ENCODE measurements at places on chromosomes 2 and 18. TPM values are rescaled to one million over a fixed set of nuclear protein-coding genes. Genes with fewer than 3 reads are reported as not detected.

GRCh38 chr2:177118636-177119035, 94.0 kb upstream of the HNRNPA3 start:
- no peak for DNase-seq

DNA sequence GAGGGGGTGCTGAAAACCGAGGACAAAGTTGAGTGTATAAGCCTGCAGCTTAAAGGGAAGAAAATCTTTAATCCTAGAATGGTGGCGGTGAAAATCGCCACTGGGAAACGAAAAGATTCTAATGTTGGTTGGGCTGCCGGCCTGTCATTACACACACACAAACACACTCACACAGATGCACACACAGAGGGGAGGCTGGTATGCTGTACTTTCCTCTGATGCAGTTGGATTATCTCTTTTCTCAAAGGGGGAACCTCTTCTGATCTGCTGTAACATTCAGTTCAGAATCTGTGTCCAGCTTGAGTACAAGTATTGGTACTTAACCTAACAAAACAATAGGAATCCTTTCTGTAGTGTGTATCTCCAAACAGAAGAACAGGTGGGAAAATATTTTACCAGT, 39.0 kb downstream of the ANXA4 start:
- no peak for DNase-seq

GRCh38 chr2:211994806-211995205, 543.8 kb downstream of the ERBB4 start:
- DNase-seq: no peak

- DNase-seq: no peak
Observed at GRCh38 chr2:217392930-217393584, 533.2 kb upstream of the TNP1 start.

DNA sequence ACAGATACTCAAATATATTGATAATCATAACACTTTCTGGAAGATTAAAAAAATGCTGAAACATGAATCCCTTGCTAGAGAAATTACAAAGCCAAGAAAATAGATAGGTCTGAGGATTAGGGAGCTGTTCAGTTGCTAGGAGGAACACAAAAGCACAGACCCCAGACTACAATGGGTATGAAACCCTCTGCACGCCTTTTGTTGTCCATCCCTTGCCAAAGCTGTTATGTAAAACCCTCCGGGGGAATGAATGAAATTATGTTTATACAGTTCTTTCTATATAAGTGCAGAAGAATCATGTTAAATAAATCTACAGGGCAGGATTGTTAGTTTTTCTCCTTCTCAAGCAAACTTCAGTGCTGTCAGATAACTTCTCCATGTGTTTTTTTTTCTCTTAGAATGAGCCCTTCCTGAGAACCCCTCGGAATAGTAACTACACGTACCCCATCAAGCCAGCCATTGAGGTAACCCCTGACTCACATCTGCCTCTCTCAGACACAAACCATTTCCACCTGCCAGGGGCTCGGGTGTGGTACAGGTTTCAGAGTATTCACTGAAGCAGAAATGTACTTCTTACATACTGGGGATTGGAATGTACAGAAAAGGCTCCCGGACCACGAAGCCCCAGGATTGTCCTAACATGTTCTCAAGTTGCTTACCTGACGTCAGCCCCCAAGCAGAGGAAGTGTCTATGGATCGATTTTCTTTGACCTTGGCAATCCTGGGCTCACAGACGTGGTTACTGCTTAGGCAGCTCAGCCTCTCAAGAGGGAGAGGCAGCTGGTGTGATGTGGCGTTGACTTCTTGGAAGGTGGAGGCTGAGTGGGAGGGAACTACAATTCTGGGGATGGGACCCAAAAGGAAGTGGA, 118.0 kb downstream of the PLB1 start:
- no peak for DNase-seq

DNA sequence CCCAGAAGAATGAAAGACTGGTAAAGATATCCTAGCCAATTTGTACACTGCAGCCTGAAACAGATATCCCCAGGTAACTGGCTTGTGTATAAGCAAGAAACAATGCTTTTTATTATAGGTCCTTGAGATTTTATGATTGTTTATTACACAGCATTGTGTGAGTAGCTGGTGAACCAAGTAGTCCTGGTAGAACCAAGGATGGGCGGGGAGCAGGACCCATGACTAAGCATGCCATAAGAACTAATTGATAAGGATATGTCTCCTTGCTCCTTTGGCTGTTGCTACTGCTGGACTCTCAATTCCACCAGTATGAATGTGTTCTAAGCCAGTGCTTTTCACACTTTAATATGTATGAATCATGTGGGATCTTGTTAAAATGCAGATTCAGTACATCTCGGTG, 12.3 kb upstream of the ALMS1 start:
- DNase-seq: no peak

DNA sequence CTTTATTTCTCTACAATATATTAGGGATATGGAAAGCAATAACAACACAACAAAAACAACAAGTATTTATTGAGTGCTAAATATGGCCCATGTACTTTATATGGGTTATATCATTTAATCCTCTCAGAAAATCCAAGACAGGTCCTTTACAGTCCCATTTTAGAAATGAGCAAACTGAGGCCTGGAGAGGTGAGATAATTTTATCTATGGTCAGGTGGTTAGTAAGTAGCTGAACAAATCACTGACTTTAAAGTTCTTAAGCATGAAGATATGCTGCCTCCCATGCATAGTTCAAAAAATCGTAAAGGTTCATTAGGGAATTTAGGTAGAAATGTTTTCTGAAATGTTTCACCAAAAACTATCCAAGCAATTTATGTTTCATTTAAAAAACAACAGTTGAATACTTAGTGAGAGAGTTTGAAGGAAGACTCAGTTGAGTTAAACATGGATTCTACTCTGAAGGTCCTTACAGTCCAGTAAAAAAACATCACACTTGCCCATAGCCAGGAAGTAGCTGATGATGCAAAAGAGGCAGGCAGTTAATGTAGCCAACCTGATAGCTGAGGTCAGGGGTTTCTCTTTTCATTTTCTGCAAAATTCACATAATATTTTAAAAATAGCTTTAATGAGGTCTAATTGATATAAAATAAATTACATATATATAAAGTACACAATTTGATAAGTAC, 7.6 kb upstream of the NFE2L2 start:
- DNase-seq: no peak

GRCh38 chr18:55448420-55448819, 139.6 kb downstream of the TCF4 start:
- no peak for DNase-seq

- peak; percentile 14 for DNase-seq
Observed at GRCh38 chr18:27213123-27213717, 28.1 kb upstream of the CHST9 start.

- DNase-seq: no peak
Observed at GRCh38 chr2:120423167-120423943, 77.4 kb downstream of the INHBB start.

GRCh38 chr2:217142649-217143266, 282.9 kb upstream of the TNP1 start:
- DNase-seq: peak; percentile 25

- no peak for DNase-seq
Observed at GRCh38 chr18:8504424-8504823, 104.8 kb upstream of the RAB12 start.

GRCh38 chr18:26473672-26474071, 74.7 kb downstream of the KCTD1 start:
- DNase-seq: no peak

GRCh38 chr2:159497847-159498246, 118.5 kb downstream of the BAZ2B start:
- DNase-seq: no peak

- DNase-seq: peak; percentile 19
Observed at GRCh38 chr2:49616800-49617199, 462.5 kb upstream of the FSHR start.

DNA sequence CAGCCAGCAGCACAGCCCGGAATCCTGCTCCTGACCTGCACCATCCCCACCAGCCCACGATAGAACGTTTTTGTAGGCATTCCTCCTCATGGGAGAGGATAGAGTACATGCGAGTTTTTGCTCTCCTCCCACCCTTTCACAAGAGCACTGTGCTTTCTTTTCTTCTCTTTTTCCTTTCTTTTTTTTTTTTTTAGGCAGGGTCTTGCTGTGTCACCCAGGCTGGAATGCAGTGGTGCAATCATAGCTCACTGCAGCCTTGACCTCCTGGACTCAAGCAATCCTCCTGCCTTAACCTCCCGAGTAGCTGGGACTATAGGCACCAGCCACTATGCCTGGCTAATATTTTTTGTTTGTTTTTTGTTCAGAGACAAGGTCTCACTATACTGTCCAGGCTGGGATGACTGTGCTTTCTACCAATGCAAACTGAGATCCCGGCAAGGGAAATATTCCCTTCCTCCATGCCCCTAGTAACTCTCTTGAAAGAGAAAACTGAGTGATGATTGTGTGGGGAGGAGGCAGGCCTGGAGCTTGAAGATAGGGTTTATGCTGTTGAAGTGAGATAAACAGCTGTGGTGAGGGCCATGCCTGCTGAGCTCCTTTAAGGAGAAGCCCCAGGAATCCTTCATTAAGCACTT, 82.6 kb upstream of the TXNDC2 start:
- DNase-seq: no peak

DNA sequence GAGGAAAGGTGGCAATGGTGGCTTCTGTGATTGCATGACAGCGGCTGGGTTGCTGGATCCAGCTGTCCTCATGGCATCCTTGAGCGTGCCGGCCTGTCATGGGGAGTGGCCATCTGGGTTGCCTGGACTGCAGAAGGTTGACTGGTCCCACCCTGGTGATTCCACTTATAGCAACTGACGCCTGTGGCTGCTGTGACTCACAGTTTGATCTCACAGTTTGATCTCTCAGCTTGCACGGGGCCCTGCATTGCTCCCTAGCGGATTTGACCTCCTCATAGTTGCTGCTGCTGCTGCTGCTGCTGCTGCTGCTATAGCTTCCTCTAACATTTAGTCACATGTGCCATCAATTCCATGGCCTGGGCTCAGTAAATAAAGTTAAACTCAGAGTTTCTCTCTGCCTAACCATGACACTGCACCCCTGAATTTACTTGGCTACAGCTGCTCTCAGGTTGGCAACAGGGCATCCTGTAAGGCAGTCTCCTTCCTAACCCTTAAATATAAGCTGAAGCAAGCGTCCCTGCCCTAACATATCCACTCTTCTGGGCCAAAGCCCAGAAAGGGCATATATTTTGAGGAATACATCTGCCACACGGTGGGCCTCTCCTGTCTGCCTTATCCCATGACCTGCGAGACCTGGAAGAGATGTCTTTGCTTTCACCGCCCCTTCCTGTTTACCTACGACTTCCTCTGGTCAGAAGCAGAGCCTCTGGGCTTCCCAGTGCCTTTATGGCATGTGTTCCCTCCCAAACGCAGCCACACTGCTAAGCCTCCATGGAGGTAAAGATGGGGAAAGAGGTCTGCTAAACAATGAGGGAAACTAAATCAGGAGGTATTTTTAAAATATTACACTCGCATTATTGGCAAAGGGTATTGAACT, 37.8 kb upstream of the CCDC150 start:
- peak; percentile 15 for DNase-seq

DNA sequence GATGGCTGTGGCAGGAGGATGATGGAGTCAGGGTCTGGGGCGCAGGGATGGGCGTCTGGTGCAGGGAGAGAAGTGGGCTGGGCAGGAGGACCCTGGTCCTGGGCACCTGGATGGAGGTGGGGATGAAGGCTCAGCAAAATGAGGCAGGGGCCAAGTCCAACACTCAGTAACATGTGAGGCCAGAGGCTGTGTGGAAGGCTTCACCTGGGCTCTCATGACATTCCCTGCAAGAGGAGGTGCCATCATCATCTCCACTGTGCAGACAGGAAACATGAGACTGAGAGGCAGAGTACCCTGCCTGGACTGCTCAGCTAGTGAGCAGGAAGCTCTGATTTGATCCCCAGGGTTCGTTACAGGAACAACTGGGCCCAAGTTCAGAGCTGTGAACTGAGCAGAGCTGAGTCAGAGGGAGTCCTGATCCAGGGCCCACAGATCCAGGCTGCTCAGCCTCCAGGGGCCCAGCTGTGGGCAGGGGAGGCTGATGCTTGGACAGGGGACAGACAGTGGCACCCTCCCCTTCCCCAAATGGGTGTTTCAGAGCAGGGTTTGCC, 36.9 kb downstream of the HJURP start:
- no peak for DNase-seq

GRCh38 chr2:61443342-61444041, 27.4 kb downstream of the USP34 start:
- no peak for DNase-seq

DNA sequence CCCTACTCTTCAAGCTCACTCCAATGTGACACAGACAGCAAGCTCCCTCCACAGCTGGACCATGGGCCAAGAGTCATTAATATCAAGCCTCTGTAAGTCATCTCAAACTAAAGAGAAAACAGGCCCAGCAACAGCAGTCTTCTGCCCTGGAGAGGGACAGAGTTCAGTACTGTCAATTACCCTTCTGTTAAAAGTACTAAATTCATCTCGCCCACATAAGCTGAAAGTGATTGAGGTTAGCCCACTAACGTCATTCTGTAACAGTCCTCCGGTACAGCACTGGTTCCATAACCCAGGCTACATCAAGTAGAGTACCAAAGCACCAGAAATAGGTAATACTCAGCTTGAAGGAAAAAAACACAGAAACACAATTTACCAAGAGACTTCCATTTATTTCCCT, 25.9 kb downstream of the THADA start:
- no peak for DNase-seq

GRCh38 chr2:236866542-236867340, 218.9 kb upstream of the COPS8 start:
- DNase-seq: no peak

DNA sequence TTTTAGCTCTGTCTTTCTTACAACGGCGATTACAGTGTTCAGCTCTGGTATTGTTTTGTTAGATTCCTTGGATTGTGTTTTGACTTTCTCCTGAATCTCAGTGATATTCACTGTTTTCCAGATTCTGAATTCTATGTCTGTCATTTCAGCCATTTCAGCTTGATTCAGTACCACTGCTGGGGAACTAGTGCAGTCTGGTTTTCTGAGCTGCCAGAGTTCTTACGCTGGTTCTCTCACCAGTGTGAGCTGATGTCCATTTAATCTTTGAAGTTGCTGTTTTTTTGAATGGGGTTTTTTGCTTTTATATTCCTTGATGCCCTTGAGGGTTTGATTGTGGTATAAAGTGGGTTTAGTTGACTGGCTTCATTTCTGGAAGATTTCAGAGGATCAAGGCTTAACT, 37.4 kb upstream of the THUMPD2 start:
- DNase-seq: no peak

- DNase-seq: no peak
Observed at GRCh38 chr2:113116100-113116958, 11.1 kb upstream of the IL1RN start.

Gene SLC9A4
- not detected for total RNA-seq

Gene IL1F10
- not detected for total RNA-seq

Gene SNORC
- 1.6 TPM for total RNA-seq

Gene FSIP2
- 1.9 TPM for total RNA-seq

Gene GYPC
- total RNA-seq: 92.9 TPM

Gene ADGRF3
- total RNA-seq: not detected

Gene TMEM169
- total RNA-seq: 1.1 TPM

Gene LYPD6B
- 1.9 TPM for total RNA-seq

Gene CDH20
- 0.31 TPM for total RNA-seq

Gene POTEI
- 0.07 TPM for total RNA-seq

Gene FZD7
- total RNA-seq: 103 TPM
